Left ventricle myocardium inferior (tissue), 1 donor: ENCODE measurements at places on chromosomes 3 and 15. TPM values are rescaled to one million over a fixed set of nuclear protein-coding genes. Genes with fewer than 3 reads are reported as not detected.

Gene CTXN2
- total RNA-seq = not detected

Gene AMIGO3
- not detected for total RNA-seq

Gene PPP1R14D
- not detected for total RNA-seq

Gene GOLGA8N
- 10.9 TPM for total RNA-seq

Gene LRRC2
- 114 TPM for total RNA-seq

Gene SPINK8
- total RNA-seq = not detected

Gene GP9
- not detected for total RNA-seq

DNA sequence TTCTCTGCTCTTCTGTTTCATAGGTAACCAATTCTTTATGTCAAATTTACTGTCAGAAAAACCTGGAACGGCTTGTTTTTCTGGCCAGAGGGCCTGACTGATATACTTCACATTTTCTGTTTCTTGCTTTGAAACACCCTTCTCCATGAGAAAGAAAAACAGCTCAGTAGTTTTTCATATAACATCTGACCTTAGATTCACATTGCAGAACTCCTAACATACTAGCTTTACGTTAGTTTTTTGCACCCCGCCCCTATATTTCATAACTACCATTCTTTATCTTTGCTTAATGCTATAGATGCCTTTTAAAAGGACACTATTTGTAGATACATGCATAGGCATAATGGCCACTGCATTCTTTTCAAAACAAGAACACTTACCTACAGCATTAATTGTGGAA is 83.9 kb upstream of the TSC22D2 start:
- no peak for DNase-seq
- no peak overlapping the region for H3K27ac ChIP-seq
- H3K36me3 ChIP-seq = no peaks in the 10 kb centered on the region
- no peaks in the 10 kb centered on the region for H3K27me3 ChIP-seq
- peaks cover 9% of the 10 kb centered on the region for H3K4me1 ChIP-seq

- no peaks in the 10 kb centered on the region for H3K27me3 ChIP-seq
- no peak overlapping the region for H3K27ac ChIP-seq
- no peaks in the 10 kb centered on the region for H3K4me1 ChIP-seq
- H3K36me3 ChIP-seq = no peaks in the 10 kb centered on the region
- no peak overlapping the region for H3K4me3 ChIP-seq
- no peak for DNase-seq
Observed at GRCh38 chr3:140342668-140343067, 335.2 kb upstream of the TRIM42 start.

GRCh38 chr3:98003306-98003969 is 31.2 kb upstream of the RIOX2 start:
- no peaks in the 10 kb centered on the region for H3K27me3 ChIP-seq
- H3K4me1 ChIP-seq = no peaks in the 10 kb centered on the region
- H3K27ac ChIP-seq = no peak overlapping the region
- DNase-seq = no peak
- H3K4me3 ChIP-seq = no peak overlapping the region
- H3K36me3 ChIP-seq = no peaks in the 10 kb centered on the region

- H3K27ac ChIP-seq = no peak overlapping the region
- no peaks in the 10 kb centered on the region for H3K36me3 ChIP-seq
- DNase-seq = no peak
Observed at GRCh38 chr3:140010391-140010790, 75.4 kb downstream of the CLSTN2 start.

GRCh38 chr3:150419959-150420358 is 11.9 kb downstream of the TSC22D2 start:
- no peaks in the 10 kb centered on the region for H3K36me3 ChIP-seq
- H3K27ac ChIP-seq = no peak overlapping the region
- no peak for DNase-seq
- H3K4me3 ChIP-seq = no peak overlapping the region

GRCh38 chr15:90594301-90594738 is 64.6 kb downstream of the CRTC3 start:
- H3K4me3 ChIP-seq = no peak overlapping the region
- DNase-seq = peak; percentile 68
- peak overlapping the region; percentile 63 for H3K27ac ChIP-seq
- H3K4me1 ChIP-seq = peaks cover 91% of the 10 kb centered on the region

GRCh38 chr15:29114221-29115092 is 155.2 kb downstream of the NSMCE3 start:
- H3K4me1 ChIP-seq = peaks cover 10% of the 10 kb centered on the region
- peaks cover 73% of the 10 kb centered on the region for H3K27me3 ChIP-seq
- no peaks in the 10 kb centered on the region for H3K36me3 ChIP-seq
- H3K4me3 ChIP-seq = peak overlapping the region; percentile 59

DNA sequence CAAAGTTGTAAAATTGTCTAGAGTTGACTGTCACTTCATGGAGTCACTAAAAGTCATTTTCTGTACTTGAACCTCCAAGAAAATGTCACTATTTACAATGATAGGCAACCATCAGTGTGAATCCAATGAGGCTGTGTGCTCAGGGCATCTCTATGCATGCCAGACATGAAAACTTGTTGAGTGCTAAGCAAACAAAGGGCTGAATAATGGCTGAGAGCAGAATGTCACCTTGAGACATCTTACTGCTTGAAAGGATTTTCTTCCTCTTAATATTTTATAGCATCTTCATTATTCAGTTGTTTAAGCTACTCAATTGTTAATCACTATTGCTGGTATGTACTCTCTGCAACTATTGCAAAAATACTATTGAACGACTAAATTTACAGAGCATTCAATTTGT is 184.7 kb downstream of the PLCH1 start:
- H3K4me1 ChIP-seq = no peaks in the 10 kb centered on the region
- H3K27ac ChIP-seq = no peak overlapping the region
- H3K36me3 ChIP-seq = no peaks in the 10 kb centered on the region

DNA sequence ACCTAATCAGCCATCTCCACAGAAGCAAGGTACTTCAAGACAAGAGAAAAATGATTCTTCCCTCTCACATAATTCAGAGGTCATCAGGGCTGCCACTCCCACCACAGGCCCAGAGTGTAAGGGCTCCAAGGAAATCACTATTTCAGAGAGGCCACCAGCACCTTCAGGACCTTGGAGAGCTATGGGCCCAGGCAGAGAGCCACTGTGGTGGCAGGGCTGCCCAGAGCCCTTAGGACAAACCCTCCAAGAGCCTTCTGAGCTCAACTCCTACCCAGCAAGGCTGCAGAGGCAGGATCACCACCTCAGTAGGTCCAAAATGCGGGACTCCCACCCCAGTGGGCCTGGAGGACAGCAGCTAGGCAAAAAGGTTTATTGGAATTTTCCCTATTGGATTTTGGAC is 17.9 kb upstream of the FAN1 start:
- no peak overlapping the region for H3K27ac ChIP-seq
- no peak for DNase-seq
- H3K27me3 ChIP-seq = no peaks in the 10 kb centered on the region
- no peaks in the 10 kb centered on the region for H3K36me3 ChIP-seq
- no peaks in the 10 kb centered on the region for H3K4me1 ChIP-seq

DNA sequence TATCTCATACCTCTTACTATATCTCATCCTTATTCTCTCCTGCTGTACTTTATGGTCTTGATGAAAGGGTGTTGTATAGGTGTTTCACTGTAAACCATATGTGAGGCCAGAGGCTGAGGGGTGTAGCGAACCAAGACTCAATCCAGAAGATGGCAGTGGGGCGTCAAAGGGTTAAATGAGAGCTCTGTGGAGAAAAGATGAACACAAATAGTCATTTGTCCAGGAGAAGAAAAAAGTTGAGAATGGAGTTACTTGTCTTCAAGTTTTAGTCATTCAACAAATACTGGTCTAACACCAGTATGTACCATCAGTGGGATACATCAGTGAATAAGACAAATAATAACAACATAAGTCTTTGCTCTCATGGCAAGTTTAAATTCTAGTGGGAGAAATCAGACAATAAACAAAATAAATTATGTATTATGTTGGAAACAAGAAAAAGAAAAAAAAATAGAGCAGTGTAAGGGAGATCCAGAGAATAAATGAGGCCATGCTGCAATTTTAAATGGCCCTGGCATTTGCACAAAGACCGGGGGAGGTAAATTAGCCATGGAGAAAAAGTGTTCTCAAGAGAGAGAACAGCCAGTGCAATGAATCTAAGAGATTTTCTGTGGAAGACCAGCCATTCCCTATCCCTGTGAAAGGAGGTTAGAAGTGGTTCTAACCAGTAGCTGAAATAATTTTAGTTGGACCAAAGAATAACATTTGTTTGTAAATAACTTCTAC is 77.0 kb upstream of the UMPS start:
- no peak for DNase-seq
- H3K4me1 ChIP-seq = peaks cover 43% of the 10 kb centered on the region
- H3K36me3 ChIP-seq = peaks cover 56% of the 10 kb centered on the region
- no peaks in the 10 kb centered on the region for H3K27me3 ChIP-seq
- no peak overlapping the region for H3K4me3 ChIP-seq

GRCh38 chr3:184261854-184262763 is 756 bp upstream of the CAMK2N2 start:
- H3K27me3 ChIP-seq = peaks cover 91% of the 10 kb centered on the region
- H3K36me3 ChIP-seq = no peaks in the 10 kb centered on the region
- DNase-seq = no peak
- no peak overlapping the region for H3K27ac ChIP-seq
